ENCODE measurements at places on chromosomes 7 and 10.

DNA sequence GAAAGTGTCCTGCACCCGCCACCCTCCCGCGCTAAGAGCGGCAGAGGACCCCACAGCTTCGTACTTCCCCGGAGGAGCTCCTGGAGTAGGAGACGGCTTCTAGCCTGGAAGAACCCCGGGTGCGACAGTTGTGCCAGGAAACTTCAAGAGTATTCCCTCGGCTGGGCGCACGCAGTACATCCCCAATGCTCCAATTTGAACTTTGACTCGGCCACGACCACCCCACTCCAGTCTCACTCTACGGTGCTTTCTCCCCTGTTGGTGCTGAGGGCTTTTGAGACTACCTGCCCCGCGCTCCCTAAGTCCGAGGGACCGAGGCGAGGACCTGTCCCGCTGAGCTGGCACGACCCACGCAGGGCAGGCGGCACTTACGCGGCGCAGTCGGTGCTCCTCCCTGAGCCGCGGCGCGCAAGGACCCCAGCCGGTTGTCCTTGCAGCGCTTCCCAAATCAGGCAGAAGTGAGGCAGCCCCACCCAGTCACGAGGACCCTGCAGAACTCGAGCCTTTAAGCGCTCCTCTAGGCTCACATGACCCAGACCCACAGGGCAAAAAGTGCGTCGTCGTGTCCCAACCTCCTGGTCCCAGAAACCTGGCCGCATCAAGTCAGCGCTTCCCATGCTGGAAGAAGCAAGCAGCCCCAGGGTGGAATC, at the start of gene CPVL:
TSS of gene CPVL (minus strand) at position 481 of the 650 bp plus-strand sequence. CDS start 25,476 bp downstream, outside the sequence.
- peak; percentile 79 for DNase-seq

DNA sequence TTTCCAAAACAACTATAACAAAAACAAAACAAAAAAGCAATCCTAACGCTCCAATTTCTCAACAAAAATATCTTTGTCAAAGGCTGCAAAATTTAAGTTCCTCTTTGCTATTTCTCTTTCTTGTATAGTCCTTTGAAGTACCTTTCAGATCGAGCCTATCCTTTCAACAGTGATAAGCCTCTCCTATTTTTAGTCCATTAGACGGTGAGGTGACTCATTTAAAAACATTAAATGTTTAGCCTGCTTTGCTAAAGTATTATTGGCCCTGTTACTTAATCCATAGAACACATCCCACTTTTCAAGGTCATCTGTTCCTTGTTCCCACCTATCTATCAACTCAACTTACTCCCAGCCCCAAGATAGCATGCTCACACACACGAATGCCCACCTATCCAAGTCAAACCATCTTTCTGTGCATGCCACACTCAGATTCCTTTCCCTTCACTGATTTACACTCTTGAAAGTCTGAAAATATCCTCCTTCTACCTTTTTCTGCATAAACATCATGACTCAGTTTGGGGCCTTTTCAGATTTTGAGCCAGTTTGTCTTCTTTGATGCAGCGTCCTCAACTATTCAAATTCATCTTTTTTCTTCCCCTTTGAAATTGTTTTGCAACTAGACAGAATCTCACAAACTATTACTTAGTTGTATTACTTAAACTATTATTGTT, 224.9 kb upstream of the TMEM229A start:
- DNase-seq: no peak

DNA sequence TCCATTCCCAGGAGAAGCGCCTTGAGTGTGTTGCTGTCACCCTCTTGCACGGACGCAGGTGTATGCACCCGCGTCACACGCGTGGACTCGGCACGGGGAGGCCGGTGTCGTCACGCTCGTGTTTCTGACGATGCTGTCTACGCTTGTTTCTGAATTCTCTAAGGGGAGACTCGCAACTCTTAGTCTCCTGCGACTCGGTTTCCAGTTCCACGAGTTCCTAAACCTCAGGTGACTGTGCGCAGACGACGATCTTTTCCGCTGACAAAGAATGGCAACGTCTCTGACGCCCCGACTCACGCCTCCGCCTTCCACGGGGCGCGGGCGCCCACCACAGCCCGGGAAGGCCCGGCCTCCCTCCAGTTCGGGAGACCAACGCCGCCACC, 579 bp downstream of the IDI1 start:
- peak; percentile 54 for DNase-seq

DNA sequence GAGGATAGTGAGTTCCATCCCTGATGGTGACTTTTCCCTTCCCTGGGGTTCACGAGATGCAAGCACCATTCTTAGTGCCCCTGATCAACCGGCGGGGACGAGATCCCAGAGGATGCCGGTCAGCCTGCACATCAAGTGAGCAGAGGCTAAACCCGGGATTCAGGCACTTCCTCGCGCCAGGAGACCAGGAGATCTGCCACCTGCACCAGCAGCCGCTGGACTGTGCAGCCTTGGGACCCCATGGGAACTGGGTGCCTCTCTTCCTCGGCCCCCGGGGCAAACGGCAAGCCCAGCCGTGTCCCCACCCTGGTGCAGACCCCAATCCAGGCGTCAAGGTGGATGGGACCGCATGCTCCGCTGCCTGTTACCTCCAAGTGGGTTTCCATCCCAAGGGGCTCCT, 88.5 kb downstream of the TCERG1L start:
- DNase-seq: no peak

- no peak for DNase-seq
Observed at GRCh38 chr7:120097774-120098173, 175.2 kb upstream of the KCND2 start.

DNA sequence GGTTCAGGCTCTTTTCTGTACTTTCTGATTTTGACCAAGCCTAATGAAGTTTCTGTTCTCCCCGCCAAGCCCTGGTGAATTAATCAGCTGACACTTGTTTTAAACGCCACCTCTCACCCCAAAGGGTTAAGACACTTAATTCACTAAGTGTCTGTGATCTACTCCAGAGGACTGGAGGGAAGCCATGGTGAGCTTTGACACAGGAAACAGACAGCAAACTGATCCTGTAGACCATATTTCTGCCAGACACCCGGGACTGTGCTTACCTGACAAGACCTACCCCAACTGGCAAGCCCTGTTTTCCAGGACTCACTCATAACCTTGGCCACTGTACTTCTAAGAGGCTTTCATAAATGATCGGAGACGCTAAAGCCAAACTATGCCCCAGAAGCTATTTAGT, 126.0 kb downstream of the STRA8 start:
- no peak for DNase-seq

DNA sequence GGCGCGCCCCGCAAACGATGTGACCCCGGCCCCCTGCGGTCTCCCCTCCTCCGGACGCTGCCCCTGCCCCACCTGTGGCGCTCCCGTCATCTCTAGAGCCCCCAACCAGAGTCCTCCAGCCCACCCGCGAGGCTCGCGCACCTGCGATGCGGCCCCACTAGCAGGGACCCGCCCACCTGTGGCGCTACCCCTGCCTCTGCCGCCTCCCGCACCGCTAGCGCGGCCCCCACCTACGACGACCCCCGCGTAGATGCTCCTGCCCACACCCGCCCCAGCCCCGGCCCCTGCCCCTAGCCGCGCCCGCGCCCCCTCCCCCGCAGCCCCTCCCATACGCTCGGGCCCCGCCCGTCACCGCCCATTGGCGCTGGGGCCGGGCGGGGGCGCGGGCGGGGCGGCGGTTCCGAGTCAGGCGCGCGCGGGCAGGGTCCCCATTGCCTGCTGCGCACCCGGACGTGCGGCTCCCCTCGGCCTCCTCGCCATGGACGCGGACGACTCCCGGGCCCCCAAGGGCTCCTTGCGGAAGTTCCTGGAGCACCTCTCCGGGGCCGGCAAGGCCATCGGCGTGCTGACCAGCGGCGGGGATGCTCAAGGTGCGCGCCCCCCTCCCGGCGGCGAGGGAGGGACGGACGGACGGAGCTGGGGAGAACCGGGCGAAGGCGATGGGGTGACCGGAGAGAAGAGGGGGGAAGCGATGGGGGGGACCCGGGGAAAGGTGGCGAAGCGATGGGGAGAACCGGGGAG, at the start of gene PFKP:
TSS of gene PFKP (plus strand) at position 431 of the 741 bp plus-strand sequence. CDS start at position 479, 48 bp downstream.
- peak; percentile 37 for DNase-seq

- DNase-seq: no peak
Observed at GRCh38 chr10:132469197-132469884, 68.2 kb upstream of the INPP5A start.

GRCh38 chr10:19937989-19938388, 121.8 kb downstream of the PLXDC2 start:
- no peak for DNase-seq

- DNase-seq: no peak
Observed at GRCh38 chr10:124677749-124678556, 66.2 kb downstream of the FAM53B start.

DNA sequence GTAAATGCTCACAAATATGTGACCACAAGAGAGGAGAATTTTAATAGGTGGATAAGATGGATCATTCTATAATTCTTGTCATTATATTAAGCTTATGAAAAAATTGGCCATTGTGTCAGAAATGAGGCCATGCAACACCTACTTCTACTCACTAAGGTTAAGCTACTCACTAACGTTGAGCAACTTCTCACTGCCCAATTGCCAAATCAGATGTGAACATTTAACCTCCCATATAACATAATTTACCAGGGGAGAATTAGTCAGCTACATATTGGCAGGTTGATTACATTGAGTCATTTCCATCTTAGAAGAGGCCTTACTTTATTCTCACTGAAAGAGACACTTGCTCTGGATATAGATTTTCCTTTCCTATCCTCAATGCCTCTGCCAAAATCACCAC, 211.2 kb upstream of the DGKB start:
- DNase-seq: no peak

DNA sequence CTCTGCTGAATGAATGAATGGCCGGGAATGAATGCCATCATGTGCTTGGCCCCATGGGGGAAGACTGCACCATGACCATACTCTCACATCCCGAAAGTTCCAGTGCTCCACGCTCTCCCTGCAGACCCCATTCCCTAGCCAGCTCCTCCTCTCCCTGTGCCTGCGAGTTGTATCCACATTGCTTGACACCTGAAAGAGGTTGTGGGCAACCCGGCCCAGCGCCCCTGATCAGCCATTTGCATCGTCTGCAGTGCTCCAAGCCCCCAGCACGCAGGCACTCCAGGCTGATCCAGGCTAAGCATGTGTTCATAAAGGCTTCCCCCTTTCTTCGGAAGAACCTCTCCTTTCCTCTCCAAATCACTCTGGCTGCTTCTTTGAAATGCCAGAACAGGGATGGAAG, 354.4 kb upstream of the MKI67 start:
- no peak for DNase-seq

DNA sequence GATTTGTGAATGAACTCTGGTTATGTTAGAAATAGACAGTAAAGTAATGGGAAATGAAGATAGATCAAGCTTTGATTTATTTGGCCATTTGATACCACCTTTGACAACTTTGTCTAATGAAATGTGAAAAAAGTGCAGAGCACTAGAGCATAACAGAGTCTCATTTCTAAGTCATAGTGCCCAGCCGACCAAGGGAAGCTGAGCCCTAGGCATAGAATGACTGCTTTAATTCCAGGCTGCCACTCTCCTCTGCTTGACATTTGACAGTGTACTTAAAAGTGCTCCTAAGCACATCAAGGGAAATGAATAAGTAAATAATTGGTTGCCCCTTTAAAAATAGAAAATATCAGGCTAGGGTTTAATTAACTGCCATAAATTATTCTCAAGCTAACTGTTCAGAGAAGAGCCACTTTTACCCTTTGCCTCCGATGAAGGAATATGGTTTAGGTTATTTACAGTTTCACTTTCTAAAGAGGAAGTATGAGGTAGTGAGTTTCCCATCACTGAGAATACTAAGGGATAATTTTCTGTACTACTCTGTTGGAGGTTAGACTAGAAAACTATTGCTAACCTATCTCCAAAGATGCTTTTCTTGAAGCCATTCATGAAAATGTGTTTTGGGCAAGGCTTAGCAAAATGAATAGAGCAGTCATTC, 591.6 kb downstream of the REEP3 start:
- peak; percentile 40 for DNase-seq

GRCh38 chr7:20329389-20330238, 1.1 kb upstream of the ITGB8 start:
- DNase-seq: peak; percentile 91

GRCh38 chr10:126502441-126502840, 114.2 kb upstream of the ADAM12 start:
- no peak for DNase-seq

- DNase-seq: peak; percentile 2
Observed at GRCh38 chr10:132186488-132187429, at the start of gene DPYSL4. DPYSL4 (plus strand) TSS chr10:132186948; CDS start chr10:132187064, 116 bp downstream.

DNA sequence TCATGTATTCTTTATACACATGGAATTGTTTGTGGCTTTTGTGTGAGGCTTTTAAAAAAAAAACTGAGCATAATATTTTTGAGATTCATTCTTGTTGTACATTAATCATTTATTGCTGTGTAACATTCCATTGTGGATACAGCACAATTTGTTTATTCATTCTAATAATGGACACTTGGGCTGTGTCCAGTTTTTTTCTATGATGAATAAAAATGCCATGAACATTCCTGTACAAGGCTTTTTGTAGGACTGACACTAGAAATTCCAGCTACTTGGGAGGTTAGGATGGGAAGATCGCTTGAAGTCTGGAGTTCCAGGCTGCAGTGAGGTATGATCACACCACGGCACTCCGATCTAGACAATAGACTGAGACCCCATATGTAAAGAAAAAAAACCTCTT, 254.3 kb upstream of the CACNA2D1 start:
- DNase-seq: no peak

DNA sequence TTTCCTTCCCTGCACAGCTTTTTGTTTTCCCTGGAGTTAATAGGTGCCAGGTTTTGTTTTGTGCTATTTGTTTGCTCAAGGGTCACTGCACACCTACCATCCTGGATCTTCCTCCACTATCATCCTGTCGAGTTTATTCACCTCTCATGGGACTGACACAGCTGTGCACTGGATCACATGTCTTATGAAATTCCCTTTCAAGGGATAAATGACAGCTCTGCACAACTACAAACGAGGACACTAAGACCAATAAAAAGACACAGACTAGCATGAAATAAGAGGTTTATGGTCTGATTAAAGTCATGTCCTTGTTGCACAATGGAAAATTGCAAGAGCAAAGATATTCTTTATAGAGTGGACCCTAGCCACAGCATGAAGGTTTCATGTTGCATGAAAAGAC, 76.7 kb upstream of the SFMBT2 start:
- no peak for DNase-seq

- DNase-seq: no peak
Observed at GRCh38 chr10:70303730-70304129, 19.9 kb upstream of the NPFFR1 start.

DNA sequence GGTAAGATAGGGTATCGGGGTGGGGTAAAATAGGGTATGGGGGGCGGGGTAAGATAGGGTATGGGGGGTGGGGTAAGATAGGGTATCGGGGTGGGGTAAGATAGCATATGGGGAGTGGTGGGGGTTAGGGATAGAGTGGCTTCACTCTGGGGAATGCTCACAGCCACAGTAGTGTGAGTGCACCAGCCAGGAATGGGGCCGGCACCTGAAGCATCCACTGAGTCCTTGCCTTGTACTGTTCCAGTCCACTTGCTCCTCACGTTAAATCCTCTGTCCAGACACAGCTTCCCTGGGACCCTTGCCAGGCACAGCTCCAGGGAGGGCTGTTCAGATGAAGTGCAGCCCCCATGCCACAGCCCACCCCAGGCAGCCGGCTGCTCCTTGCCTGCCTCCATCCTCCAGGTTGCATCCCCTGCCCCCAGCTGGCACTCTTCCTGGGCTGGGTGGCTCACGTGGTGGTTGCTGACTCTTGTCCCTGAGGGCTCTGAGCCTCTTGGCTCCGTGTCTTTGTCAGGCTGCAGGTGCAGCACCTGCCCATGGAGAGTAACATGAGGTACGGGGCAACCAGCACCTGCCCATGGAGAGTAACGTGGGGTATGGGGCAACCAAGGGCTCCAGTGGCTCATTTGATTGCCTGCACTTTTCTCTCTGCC, 268.4 kb downstream of the TCERG1L start:
- no peak for DNase-seq

GRCh38 chr7:11343818-11344413, 370.2 kb downstream of the PHF14 start:
- peak; percentile 56 for DNase-seq

GRCh38 chr10:78802431-78802830, 266.3 kb upstream of the ZMIZ1 start:
- no peak for DNase-seq
